ENCODE measurements at places on chromosomes 6 and 20.

DNA sequence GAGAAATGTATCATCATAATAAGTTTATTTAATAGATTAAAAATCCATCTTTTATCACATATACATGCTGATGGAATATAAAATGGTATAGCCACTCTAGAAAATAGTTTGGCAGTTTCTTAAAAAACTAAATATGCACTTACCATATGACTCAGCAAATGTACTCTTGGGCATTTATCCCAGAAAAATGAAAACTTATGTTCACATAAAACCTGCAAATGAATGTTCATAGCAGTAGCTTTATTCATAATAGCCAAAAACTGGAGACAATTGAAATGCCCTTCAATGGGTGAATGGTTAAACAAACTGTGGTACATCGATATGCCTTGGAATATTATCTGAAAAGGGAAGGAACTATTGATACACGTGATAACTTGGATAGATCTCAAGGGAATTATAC is 6.4 kb upstream of the NCOA7 start:
- no peak for DNase-seq

DNA sequence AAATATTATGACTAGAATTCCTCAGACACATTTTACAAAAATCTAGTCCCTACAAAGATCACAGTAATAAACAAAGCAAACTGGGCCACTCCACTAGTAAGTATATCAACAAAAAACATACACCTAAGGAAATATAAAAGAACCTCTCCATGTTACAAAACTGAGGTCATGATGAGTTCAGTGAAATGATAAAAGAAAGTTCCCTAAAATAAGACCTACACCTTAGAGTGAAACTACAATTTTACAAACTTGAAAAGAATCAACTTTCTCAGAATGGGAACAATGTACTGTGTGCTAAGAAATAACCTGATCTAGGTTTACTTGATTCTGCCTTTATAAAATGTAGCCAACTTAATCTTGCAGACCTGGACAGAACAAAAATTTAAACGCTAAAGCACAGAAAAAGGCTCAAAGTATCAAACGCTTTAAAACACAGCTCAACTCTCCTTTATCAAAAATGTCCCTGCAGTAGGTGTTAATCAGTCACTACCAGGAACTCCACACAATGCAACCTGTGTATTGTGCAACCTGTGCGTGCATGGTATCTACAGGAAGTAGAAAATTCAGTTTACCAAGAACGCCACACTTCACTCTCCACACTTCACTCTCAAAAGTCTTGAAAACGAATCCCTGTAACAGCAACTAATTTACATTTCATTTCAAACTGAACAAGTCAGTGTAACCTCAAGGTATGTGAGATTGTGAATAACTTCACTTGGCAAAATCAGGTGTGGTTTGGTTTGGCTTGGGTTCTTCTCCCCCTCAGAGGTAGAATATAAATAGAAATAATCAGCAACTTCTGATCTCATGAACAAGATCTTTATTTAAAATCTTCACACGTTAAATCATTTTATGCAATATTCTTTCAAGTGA is 1.8 kb downstream of the RALGAPA2 start:
- peak; percentile 24 for DNase-seq

DNA sequence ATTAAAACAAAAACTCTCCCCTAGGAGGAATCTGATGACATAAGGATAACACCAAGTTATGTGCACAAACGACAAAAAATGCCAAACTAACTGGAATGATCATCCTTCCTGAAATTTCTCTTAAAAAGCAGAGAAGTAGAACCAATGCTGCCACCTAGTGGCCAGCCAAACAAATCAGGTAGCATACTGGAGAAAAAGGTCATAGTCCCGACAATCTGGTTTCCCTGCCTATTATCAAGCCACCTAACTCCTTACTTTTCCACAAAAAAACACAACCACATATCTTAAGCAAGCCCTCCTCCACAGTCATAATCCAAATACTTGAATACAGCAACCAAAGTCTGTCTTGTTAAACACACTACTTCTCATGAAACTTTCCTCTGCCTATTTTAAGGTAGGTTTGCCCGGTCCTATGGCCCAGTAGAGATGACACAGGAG is 5.3 kb downstream of the OARD1 start:
- peak; percentile 45 for DNase-seq

GRCh38 chr6:106520711-106521401 is 108.4 kb downstream of the RTN4IP1 start:
- DNase-seq = no peak

GRCh38 chr20:23231561-23232218 is 118.9 kb upstream of the NXT1 start:
- no peak for DNase-seq

- no peak for DNase-seq
Measured at GRCh38 chr6:134318236-134318973, 493 bp upstream of the SGK1 start.

- DNase-seq = peak; percentile 22
Measured at GRCh38 chr20:38692436-38693411, 31.6 kb upstream of the SLC32A1 start.

DNA sequence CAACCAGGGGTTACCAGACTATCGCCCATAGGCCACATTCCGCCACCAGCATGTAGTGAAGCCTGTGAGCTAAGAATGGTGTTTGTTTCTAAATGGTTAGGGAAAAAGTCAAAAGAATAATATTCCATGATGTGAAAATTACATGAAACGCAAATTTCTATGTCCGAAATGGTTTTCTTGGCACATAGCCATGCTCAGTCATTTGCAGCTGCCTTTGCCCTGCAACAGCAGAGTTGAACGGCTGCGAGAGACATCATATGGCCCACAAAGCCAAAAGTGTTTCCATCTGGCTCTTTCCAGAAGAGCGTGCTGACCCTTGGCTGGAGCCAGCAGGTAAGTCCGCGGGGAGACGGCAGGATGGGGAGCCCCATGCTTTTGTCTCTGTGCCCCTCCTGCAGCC is 60.7 kb downstream of the FAM120B start:
- DNase-seq = no peak

DNA sequence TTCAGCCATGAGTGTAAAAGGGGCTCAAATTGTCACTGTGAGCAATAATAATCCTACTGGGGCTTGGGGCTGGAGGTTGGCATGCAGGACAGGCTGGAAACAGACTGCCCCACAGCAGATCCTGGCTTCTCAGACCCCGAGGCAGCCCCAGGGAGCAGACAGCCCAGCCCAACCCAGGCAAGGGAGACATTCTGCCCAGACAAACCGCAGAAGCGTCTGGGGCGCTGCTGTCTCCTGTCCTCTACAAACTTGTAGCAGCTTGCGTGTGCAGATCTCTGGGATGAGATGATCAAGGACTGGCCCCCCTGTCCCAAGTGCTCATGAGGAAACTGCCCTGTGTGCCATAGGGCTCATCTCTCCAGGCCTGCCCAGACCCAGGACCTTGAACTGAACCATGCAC is 84.6 kb downstream of the MAFB start:
- DNase-seq = no peak

- DNase-seq = no peak
Measured at GRCh38 chr6:40183902-40184301, 249.6 kb upstream of the MOCS1 start.

GRCh38 chr6:24915641-24916040 is 20.1 kb downstream of the RIPOR2 start:
- DNase-seq = no peak

GRCh38 chr20:45322952-45323383 is 14.9 kb upstream of the MATN4 start:
- no peak for DNase-seq

GRCh38 chr6:113318575-113318917 is 538.6 kb upstream of the MARCKS start:
- DNase-seq = no peak

DNA sequence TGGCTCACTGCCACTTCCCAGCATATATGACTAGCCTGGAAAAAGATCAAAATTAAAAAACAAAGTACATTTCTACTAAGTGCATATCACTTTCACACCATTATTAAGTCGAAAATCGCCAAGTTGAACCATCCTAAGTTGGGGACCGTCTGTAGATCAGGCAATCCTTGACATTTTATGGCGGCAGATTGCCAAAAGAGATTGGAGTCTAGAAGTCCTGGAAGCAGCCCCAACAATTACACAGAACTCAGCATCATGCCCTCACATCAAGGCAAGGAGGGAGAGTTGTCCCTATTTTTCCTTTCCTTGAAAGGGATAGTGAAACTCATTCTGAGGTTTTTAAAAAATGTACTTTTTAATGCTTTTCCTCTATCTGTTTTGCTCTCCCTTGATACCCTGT is 30.7 kb downstream of the SLC22A3 start:
- no peak for DNase-seq

GRCh38 chr6:27865850-27866356 is 46.3 kb downstream of the OR2B2 start:
- no peak for DNase-seq

DNA sequence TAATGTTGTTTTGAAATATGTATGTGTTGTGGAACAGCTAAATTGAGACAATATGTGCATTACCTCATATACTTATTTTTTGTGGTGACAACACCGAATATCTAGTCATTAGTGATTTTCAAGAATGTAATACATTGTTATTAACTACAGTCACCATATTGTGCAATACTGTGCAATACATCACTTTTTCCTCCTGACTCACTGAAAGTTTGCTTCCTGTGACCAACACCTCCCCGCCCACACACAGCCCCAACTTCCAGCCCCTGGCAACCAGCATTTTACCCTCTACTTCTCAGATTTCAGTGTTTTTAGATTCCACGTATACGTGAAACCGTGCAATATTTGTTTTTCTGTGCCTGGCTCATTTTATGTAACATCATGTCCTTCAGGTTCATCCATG is 627.9 kb downstream of the PRKN start:
- no peak for DNase-seq

- DNase-seq = no peak
Measured at GRCh38 chr6:84927551-84927950, 163.2 kb upstream of the TBX18 start.

GRCh38 chr6:141210901-141211300 is 921.8 kb upstream of the GJE1 start:
- DNase-seq = no peak

DNA sequence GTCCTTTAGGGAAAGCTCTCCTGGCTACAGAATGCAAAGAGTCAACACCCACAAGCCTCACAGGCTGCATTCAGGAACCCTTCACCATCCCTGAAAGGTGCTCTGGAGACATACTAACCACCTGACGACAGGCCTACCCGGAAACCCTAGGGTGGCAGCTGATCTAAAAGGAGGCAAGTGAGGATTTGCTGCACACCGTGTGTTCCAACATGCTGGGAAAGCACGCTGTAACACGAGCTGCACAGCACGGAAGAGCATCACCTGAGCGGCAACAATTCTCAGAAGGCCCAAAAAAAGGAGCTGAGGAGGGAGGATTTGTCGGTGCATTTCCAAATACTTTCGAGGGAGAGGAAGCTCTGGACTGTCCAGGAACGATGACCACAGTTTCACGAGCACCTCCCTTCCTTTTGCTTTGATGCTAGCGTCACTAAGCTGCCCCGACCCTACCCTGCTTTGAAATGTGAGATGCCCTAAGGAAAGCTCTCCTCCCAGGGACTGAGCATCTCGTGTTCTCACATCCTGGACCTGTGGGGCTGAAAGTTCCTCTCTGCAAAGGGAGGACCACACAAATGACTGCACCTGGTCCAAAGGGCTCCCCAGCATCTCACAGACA is 87.0 kb downstream of the PPP1R3G start:
- no peak for DNase-seq

- no peak for DNase-seq
Measured at GRCh38 chr6:157644043-157644810, 178.8 kb upstream of the SNX9 start.

DNA sequence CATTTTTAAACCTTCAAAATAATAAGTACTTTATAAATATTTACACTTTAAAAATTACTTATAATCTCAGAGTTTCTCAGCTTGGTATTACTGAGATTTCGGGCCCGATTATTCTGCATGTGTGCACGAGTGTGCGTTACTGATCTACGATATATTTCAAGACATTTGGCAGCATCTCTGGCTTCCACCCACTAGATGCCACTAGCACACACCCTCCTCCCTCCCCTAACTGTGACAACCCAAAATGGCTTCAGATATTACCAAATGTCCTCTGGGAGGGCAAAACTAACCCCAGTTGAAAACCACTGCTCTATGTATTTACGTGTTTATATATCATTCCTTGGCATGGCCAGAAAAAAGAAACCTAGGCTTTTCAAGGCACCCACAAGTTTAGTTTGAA is 95.9 kb downstream of the FYN start:
- no peak for DNase-seq

- DNase-seq = no peak
Measured at GRCh38 chr6:32158052-32158451, 4.1 kb downstream of the PPT2 start.

DNA sequence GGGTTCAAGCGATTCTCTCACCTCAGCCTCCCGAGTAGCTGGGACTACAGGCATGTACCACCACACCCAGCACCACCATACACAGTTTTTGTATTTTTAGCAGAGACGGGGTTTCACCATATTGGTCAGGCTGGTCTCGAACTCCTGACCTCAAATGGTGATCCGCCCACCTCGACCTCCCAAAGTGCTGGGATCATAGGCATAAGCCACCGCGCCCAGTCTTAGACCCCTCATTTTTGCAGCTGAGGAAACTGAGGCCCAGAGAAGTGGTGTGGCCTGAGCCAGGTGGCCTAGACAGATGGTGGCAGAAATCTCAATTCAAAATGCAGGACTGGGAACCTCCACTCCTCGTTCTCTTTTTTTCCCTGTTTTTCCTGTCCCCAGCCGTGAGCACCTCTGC is 12.6 kb upstream of the FAM209A start:
- no peak for DNase-seq

- DNase-seq = peak; percentile 30
Measured at GRCh38 chr6:142942805-142943227, 2.2 kb downstream of the HIVEP2 start.

- no peak for DNase-seq
Measured at GRCh38 chr6:165679326-165679725, 16.3 kb upstream of the PDE10A start.

DNA sequence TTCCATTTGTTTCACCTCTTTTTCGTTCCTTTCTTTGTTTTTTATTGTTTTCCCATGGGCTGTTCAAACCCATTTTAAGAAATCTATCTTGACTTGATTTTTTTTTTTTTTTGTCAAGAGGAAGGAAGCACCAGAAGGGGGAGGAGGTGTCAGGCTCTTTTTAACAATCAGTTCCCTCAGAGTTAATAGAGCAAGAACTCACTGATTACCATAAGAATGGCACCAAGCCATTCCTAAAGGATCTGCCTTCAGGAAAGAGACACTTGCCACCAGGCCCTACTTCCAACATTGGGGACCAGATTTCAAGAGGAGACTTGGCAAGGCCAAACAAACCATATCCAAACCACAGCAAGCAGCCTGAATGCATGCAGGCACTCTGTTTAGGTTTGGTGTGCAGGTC is 168.0 kb downstream of the OTOR start:
- no peak for DNase-seq

DNA sequence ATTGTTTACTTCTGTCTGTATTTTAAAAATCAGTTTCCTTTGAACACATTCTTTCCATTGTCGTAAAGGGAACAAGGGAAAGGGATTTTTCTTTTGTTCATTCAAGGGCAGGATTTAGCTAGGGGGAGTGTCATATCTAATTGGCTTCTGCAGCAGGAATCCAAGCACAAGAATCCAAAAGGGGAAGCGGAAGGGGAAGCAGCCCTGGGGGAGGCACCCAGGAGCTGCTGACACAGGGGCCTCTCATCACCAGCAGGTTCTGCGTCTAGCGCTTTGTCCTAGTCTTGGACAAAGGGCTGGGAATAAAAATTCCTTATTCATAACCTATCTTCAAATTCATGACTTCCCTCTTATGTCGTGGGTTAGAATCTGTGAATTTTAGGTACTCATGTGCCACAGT is 13.7 kb downstream of the RIPK1 start:
- no peak for DNase-seq

All from KG1 (cell line).